Type B pancreatic cell (in vitro differentiated cells): ENCODE measurements at places on chromosomes 16 and 17. TPM values are rescaled to one million over a fixed set of nuclear protein-coding genes. Genes with fewer than 3 reads are reported as not detected.

Gene PTX4
- total RNA-seq: not detected in 2 replicates

- DNase-seq: no peak
These were observed 970 bp upstream of the TRAF7 start for GRCh38 chr16:2154533-2155090.

- no peak for DNase-seq
These were observed 488 bp downstream of the C17orf113 start for GRCh38 chr17:42049834-42050392.

Gene PPY
- total RNA-seq: 29.8 and 65.9 TPM in 2 replicates

Gene CKLF
- total RNA-seq: 21.2 and 36.3 TPM in 2 replicates

Gene PDILT
- not detected in 2 replicates for total RNA-seq

Gene AIPL1
- total RNA-seq: not detected in 2 replicates

Gene PPP1R9B
- total RNA-seq: 45.6 and 51.5 TPM in 2 replicates

Gene DLX4
- 3.1 and 10.4 TPM in 2 replicates for total RNA-seq

DNA sequence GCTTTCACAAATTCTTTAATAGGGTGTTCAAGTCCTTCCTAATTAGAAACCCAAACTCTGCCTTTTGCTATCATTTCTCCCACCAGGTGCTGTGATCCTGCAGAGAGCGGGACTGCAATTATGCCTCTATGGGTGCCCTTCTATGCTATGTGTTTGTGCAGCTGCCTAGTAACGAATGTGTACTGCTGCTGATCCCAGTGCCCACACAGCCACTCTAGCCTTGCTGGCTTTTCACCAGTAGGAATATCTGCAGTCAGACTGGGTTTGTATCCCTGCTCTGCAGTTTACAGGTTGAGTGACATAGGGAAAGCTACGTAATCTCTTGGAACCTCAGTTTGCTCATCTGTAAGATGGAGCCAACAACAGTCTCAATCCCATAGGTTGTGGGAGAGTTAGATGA is 179.6 kb upstream of the IRX3 start:
- no peak for DNase-seq

Gene CFDP1
- 62.5 and 84.9 TPM in 2 replicates for total RNA-seq

- no peak for DNase-seq
These were observed 31.7 kb downstream of the RPA1 start for GRCh38 chr17:1861391-1862010.

DNA sequence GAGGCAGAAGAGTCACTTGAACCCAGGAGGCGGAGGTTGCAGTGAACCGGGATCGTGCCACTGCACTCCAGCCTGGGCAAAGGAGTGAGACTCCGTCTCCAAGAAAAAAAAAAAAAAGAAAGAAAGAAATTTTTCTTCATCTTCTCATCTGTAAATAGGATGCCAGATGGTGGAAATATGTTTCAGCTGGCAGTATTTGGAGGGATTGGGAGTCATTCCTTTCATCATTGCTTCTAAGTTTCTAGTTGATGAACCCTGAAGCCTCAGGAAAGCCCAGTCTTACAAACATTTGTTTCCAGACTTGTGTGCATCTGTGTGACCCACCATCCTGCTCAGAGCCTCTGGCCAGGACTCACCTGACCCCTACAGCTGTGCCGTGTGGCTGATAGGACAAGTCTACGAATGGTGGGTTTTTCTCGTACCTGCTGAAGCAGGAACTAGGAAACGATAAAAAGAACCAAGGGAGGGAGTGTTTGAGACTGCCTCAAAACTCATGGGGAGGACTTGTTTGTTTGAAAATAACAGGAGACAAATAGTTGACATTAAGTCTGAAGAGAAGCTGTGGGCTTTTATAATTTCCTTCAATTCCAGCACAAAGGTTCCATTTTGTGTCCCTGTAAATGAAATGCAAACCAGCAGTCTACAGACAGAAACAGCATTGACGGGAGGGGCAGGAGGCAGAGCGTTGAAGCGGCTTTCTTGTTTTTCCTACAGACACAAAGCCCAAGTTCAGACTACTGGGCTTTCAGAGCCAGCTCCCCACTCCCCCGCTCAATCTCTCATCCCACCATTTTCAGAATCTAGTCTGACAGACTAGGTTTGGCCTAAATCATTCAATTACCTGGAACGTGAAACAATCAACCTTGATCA is 24.9 kb downstream of the CDRT4 start:
- no peak for DNase-seq

DNA sequence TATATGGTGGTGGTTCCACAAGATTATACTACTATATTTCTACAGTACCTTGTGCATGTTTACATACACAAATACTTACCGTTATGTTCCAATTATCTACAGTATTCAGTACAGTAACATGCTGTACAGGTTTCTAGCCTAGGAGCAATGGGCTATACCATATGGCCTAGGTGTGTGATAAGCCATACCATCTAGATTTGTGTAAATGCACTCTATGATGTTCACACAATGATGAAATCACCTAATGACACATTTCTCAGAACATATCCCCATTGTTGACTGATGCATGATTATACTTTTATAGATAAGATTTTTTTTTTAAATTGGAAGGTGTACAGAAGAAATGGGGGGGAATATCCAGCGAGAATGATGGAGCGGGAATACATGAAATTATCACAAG is 123.0 kb upstream of the TOB1 start:
- DNase-seq: no peak

DNA sequence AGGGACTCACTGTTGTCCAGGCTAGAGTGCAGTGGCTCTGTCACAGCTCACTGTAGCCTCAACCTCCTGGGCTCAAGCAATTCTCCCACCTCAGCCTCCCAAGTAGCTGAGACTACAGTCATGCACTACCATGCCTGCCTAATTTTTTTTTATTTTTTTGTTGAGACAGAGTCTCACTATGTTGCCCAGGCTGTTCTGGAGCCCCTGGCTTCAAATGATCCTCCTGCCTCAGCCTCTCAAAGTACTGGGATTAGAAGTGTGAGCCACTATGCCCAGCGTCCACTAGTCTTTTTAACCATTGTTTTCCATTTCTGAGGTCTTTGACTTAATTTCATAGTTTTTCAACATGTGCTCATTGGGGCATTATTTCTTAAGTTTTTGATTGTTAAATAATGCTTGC is 13.5 kb downstream of the NSRP1 start:
- no peak for DNase-seq

Gene SOX15
- total RNA-seq: 0.77 and 4.0 TPM in 2 replicates

DNA sequence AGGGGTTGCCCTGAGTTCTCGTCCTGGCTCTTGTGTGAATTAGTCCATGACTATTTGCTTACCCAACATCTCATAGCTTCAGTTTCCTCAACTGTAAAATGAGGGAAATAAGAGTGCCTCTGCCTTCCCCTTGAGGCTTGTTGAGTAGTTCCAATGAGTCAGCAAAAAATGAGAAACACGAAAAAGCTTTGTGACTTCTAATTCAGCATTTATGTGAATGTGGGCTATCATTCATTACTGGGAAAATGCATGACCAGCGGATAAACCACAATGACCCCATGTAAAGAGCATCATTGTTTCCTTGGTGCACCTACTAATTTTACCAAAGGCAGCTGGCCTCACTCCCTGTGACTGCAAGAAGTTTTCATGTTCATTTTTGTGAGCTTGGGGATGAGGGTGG is 374.6 kb upstream of the HSBP1 start:
- DNase-seq: no peak

Gene OTOA
- 0.17 TPM in 1 of 2 replicates, not detected in the other for total RNA-seq

DNA sequence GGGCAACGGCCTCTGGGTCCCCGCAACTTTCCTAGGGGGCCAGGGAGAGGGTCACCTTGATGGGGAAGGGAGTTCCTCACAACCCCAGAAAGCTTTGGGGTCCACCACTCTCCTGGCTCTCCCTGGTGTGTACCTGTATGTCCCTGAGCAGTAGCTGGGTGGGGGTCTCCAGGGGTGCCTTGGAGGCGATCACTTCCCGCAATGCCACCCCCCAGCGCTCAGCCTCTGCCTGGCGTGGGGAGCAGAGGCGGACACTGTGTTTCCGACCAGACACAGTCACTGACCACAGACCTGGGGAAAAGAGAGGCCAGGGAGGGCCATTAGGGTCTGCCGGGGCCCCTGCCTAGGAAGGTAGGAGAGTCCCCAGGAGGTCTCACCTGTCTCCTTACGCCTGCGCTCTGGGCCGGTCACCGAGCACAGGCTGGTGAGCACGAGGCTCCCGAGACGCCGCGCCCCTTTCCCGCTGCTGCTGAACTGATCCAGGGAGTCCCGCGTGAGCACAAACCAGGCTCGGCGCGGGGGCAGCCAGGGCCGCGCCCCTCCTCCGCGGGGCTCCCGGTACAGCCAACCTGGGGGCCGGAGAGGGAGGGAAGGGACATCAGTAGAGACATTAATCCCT is 3.4 kb downstream of the PLEKHH3 start:
- DNase-seq: no peak

Gene ZNF23
- 9.8 and 11.1 TPM in 2 replicates for total RNA-seq

GRCh38 chr16:87196661-87197060 is 120.5 kb downstream of the C16orf95 start:
- no peak for DNase-seq
